NCI-H2029 (cell line): ENCODE measurements at places on chromosomes 4 and X.

- no peak for DNase-seq
These were observed 39.5 kb upstream of the TAPT1 start for GRCh38 chr4:16265820-16266219.

DNA sequence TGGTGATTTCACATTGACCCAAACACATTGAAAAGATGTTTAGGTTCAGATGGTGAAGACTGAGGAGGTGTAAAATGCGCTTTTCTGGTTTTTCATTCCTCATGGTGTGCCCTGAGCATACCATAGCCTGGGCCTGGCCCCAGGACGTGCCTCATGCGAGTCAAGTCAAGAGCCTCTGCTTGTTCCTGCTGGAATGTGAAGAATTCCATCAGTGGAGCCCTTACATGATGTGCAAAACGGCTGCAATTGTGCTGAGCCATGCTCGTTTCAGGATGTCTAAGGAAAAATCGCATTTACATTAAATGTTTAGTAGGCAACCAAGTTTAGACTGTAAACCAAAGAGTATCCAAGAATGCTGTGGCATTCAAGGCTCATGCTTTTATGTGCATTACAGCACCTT lies 34.9 kb downstream of the GYG2 start:
- no peak for DNase-seq

DNA sequence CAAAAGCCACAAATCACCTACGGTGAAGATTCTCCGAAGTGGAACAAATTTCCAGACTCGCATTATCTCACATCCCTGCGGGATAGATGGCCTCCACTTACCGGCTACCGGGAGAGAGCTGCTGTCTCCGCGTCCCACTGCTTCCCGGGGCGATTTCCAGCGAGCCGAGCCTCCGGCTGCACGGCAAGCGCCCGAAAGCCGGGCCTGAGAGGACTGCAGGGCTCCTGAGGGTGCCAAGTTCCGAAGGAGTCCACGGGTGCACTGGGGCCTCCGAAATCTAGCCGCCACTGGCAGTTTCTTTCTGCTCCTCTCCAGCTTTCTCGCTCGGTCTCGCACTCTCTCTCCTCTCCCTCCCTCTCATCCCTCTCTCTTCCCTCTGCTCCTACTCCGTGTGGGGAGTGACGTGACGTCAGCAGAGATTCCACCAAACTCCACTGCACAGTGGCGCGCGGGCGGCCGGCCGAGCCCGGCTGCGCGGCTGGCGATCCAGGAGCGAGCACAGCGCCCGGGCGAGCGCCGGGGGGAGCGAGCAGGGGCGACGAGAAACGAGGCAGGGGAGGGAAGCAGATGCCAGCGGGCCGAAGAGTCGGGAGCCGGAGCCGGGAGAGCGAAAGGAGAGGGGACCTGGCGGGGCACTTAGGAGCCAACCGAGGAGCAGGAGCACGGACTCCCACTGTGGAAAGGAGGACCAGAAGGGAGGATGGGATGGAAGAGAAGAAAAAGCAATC lies 14.0 kb upstream of the PITX2 start:
- no peak for DNase-seq

DNA sequence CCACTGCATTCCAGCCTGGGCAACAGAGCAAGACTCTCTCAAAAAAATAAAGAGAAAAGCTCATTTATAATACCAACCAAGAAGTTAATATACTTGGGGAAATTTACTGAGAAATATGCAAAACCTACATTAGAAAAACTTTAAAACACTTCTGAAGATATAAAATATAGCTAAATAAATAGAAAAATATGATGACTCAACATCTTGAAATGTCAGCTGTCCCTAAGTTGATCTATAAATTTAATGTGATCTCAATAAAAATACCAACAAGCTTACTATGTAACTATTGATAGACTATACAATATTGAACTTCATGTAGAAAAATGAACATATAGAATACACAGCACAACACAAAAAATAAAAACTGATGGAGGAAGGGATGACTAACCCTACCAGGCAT lies 87.5 kb upstream of the INTU start:
- no peak for DNase-seq

DNA sequence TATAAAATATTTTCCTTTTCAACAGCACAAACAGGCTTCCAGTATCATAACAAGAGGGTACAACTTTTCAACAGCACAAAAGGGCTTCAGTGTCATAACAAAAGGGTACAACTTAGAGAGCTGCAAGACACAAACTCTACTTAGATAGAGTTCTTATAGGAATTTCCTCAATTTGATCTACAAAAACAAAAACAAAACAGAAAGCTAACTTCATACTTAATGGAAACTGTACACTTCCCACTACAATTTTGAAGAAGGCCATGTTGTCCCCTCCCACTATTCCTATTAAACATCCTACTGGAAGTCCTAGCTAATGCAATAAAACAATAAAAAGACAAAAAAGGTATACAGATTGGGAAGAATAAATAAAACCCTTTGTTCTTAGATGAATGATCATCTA lies 96.7 kb downstream of the CENPC start:
- DNase-seq = no peak

GRCh38 chr4:10253765-10254164 lies 137.2 kb upstream of the WDR1 start:
- no peak for DNase-seq

- DNase-seq = no peak
These were observed 66.1 kb downstream of the CDS1 start for GRCh38 chr4:84648863-84649647.

DNA sequence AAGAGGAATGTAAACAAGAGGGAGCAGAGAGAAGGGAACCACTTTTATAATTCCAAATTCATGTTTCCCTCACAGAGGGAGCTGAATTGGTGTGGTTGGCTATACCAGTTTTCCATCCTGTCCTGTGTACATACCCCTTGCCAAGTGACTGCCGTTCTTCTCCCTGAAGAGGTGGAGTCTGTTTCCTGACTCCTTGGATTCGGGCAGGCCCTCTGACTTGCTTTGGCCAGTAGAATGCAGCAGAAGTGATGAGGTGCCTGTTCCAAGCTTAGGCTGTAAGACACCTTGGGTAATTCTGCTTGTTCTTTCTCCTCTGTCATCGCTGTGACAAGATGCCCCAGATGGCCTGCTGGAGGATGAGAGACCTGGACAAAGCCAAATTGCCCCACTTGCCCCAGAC lies 124.7 kb downstream of the UCHL1 start:
- DNase-seq = no peak

DNA sequence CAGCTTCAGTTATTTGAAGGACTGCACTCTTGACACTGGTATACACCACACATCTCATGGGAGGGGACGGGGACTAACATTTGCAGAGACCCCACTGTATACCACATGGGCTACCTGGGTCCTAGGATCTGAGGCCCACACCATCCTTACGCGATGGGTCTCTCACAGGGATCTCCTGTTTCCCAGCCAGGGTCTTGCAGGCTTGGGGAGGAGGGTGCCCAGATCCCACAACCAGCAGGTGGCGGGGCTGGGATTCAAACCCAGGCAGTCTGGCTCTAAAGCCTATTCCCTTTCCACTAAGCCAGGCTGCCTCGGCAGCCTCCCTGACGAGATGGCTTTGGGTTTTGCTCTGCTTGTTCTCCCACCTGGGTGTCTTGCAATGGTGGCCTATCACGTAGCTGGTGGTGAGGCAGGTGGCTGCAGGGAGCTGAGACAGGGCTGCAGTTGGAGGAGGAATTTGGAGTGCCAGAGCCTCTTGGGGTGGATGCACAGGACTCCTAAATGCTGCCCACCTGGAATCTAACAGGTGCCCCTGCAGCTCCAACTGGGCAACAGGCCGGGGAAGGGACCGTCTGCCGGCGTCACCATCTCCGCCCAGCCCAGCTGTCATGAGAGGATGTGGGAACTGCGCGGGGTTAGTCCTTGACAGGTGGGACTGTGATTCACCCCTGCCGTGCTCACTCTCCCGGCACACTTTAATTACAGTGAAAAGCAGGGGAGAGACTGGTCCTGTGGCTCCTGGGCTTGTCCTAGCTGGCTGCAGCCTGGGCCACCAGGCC lies 110.7 kb downstream of the PSAPL1 start:
- peak; percentile 8 for DNase-seq

- no peak for DNase-seq
These were observed 73.7 kb downstream of the BEND2 start for GRCh38 chrX:18146954-18147353.

DNA sequence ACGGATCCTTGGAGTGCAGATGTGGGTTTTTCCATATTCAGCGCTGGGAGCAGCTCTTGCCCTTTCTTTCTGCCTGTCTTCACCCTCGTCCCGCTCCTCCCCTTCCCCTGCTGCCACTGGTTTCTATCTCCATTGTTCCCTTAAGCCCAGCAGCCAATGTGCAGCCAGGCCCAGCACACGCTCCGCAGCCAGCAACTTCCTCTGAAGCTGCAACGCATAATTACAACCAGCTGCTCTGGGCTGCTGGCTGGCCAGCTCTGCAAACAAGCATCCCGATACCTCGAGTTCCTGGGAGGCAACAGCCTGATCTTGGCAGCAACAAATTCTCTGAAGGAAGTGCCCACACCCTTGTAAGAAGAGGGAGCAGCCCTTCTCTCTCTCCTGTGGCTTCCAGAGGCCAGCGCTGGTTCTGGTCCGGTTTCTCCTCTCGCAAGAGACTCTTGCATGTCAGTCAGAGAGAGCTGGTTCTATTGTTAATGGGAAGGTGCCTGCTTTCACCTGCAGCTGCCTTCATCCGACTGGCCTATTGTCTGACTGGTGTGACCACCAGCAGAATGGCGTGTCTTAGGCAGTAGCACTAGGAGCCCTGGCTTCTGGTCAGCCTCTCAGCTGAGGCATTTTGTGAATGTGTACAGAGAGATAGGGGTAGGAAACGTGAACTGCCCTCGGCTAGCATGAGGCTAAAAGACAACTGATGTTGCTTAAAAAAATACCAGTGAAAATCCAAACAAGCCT lies 83.8 kb upstream of the MAML3 start:
- DNase-seq = peak; percentile 88

DNA sequence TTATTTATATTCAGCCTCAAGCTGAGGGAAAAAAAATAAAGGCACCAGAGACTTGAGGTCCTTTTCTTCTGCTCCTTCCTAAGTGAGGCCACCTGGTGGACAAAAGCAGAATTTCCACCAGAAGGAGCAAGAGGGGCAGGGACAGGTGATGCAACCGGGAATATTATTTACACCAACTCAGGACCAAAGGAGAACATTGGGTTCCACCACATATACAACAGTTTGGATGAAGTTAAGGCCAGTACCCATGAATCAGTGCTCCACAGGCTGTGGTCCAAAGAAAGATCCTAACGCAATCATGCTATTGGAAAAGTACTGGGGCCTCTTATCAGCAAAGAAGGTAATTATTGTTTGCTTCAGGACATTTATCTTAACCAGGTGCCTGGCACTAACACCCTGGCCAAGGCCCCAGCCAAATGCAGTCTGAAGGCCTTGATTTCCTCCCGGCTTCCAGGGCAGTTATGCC lies 57.4 kb downstream of the TSC22D3 start:
- peak; percentile 57 for DNase-seq

- no peak for DNase-seq
These were observed 7.8 kb downstream of the USP11 start for GRCh38 chrX:47240619-47241018.

GRCh38 chr4:138217567-138217966 lies 24.6 kb downstream of the SLC7A11 start:
- no peak for DNase-seq

- DNase-seq = no peak
These were observed 97.8 kb downstream of the SYTL5 start for GRCh38 chrX:38103857-38104812.

GRCh38 chrX:42818151-42818921 lies 40.4 kb upstream of the PPP1R2C start:
- no peak for DNase-seq

DNA sequence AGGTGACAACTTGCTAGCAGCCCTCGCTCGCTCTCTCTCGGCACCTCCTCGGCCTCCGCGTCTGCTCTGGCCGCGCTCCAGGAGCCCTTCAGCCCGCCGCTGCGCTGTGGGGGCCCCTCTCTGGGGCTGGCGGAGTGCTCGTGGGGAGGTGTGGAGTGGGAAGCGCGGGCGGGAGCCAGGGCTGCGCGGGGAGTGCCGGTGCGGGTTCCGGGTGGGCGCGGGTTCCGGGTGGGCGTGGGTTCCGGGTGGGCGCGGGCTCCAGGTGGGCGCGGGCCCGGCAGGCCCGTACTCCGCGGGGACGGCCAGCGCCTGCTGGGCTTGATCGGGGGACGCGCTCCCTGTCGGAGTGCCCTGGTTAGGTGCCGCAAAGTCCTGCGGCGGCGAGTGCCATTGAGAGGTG lies 384.3 kb downstream of the GPM6A start:
- no peak for DNase-seq

- no peak for DNase-seq
These were observed 255.0 kb downstream of the MAGEB5 start for GRCh38 chrX:26470941-26471340.

DNA sequence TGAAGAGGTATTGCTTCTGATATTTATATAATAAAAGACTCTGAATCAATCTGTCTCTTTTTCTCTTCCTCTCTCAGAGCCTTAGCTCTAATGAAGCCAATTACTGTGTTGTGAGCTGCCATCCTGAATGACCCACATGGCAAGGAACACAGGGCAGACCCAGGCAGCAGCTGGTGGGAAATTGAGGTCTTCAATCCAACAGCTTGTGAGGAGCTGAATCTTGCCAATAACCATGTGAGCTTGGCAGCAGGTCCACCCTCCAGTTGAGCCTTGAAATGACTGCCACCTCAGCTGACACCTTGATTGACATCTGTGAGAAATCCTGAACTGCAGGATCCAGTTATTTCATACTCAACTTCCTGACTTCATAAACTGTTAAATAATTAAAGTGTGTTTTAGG lies 149.4 kb downstream of the NDST4 start:
- DNase-seq = no peak

DNA sequence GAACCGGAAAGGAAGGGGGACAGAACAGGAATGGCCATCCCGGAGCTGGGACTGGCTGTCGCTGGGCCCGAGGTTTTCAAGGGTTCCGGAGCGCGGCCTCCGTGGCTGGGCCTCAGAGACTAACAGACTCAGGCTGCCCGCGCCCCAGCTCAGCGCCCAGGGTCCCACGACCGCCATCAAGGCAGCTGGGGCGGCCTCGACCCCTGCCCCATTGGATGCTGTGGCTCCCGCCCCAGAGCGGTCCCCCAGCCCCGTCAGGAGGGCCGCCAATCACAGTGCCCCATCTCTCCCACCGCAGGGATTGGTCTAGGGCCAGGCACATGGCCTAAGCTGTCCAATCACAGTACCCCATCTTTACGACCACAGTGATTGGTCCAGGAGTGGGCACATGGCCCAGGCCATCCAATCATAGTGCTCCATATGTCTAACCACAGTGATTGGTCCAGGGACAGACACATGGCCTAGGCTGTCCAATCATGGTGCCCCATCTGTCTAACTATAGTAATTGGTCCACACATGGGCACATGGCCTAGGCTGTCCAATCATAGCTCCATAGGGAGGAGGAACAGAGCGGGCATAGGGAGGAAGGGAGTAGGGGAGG lies 105.3 kb upstream of the NKX1-1 start:
- no peak for DNase-seq

DNA sequence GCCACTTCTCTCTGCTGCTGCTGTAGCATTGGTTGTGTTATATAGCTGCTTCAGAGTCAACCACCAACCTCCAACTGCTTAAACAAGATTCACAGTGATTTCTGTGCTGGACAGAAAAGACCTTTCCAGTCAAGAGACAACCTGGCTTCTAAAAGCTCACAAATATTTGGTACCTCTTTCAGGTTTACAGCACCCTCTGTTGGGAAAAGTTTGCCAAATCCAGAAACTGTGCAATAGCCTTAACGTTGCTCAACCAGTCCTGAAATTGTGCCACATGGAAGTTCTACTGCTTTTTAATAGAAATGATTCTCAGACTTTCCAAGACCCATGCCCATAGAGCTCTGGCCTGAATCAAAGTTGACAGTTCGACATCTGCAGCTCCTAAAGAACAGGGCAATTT lies 842.1 kb upstream of the HTR2C start:
- no peak for DNase-seq

- DNase-seq = no peak
These were observed 99.4 kb upstream of the MAB21L2 start for GRCh38 chr4:150482581-150482980.

- DNase-seq = no peak
These were observed 33.5 kb upstream of the KCNIP4 start for GRCh38 chr4:21982087-21982486.
